Esophagus muscularis mucosa (tissue), 4 donors: ENCODE measurements at places on chromosomes 5 and 9. TPM values are rescaled to one million over a fixed set of nuclear protein-coding genes. Genes with fewer than 3 reads are reported as not detected.

- no peak for DNase-seq
These were observed 78.3 kb downstream of the COL27A1 start for GRCh38 chr9:114233491-114234185.

The ANXA1 gene
- total RNA-seq: 226 TPM

The SH3TC2 gene
- total RNA-seq: 1.2 TPM

DNA sequence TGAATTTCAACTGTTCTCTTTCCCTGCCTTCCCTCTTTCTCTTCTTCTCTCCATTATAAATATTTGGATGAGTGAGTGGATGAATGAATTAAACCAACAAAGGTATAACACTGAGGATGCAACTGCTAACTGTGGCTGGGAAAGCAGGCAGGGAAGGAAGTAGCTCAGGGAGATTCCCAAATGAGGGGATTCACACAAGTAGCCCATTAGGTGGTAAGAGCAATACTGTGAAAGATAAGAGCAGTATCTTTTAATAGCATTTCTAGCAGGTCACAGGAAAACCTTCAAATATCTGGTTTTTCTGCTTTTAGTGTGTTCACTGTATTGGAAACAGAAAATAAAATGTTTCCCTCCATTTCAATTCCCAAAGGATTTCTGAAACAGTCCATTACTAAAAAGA, 105.6 kb downstream of the OXCT1 start:
- no peak for DNase-seq

DNA sequence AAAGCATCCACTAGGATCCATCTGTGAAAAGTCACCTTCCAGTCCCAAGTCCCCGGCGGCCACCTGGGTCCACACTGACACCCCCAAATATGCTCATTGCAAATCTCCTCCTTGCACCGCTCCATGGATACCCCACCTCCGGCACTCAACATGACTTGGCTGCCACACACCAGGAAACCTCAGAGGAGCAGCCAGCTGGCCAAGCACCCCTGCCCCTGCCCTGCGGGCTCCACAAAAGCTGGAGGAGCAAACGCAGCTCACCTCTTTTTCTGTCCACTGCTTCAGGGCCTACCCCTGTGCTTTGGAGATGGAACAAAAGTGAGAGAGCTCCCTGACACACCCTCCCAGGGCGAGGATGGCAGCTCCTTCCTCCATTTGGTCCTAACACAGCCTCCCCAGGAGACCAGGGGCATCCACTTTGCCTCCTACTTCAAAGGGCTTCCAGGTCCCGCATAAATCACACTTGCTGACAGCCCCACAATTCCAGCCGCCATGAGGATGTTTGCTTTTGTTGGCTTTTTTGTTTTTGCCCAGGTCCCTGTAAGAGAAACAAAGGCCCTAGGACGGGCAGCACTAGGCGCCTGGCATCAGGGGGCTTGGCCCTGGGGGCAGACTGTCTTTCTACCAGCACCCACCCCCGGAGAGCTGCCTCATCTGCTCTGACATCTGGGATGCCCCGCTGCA, 14.8 kb downstream of the ROR2 start:
- DNase-seq: no peak

DNA sequence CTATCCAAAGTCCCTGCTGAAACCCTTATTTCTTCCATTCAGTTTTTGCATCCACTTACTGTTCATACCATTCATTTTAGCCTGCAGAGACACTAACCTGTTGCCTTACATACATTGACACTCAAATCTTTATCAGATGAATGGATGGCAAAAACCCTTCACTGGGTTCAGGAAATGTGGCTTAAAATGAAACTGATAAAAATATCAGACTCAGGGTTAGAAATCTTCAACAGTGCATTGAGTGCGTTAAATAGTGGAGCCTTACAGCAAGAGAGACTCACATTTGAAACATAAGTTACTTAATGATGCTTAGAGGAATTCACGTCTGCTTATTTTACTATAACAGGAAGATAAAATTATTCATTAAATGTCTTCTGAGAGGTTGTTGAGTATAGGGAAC, 28.0 kb upstream of the BNC2 start:
- no peak for DNase-seq
